ENCODE measurements at places on chromosomes 4 and X.

GRCh38 chrX:318739-319578 is at the start of gene GTPBP6:
Gene GTPBP6 (minus strand): TSS chrX:318796. CDS start chrX:318787, 9 bp downstream.
- DNase-seq = no peak

DNA sequence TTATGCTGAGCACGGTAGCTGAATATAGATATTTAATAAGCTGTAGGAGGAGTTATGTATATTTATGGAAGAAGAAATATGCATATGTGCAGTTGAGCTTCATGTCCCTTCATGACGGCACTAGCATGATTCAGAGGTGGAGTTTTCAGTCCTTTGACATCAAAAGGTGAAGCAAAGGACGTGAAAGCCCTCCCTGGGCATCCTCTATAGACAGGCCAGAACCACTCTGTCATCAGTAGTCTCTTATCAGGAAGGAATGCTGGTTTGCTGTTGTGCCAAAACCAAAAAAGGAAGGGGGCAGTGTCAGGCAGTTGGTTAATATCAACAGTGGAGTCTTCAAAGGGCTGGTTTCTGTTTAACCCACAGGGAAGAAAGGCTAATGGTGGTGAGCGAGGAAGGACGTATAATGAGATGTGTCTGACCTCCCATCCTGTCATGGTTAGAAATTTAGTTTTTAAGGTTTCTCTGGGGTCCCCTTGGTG is 23.5 kb upstream of the IL2 start:
- no peak for DNase-seq

- DNase-seq = peak; percentile 56
Measured at GRCh38 chr4:38964942-38965775, 67.0 kb downstream of the TMEM156 start.

GRCh38 chrX:146241902-146242301 is 424.3 kb downstream of the SLITRK2 start:
- DNase-seq = no peak

- DNase-seq = peak; percentile 32
Measured at GRCh38 chr4:21192367-21192766, 492.1 kb downstream of the PACRGL start.

DNA sequence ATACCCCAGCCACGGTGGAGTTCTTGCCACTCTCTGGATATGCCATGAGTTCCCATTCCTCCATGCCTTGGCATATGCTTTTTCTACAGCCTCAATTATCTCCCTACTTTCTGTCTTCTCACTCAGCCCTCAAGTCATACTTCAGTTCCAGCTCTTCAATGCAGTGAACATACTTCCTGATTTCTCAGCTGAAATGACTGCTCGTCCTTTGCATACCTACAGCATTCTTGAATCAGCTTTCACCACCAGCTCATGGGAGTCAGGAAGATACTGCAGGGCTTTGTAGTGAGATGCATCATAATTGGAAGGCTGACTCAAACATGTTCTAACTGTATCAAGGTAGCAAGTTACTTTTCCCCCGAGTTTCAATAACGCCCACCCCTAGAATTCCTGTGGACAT is 118.4 kb downstream of the APBB2 start:
- no peak for DNase-seq

GRCh38 chr4:5708449-5709206 is at the start of gene EVC2:
Gene EVC2 (minus strand): TSS chr4:5708559. CDS start chr4:5708513, 46 bp downstream.
- DNase-seq = peak; percentile 82

DNA sequence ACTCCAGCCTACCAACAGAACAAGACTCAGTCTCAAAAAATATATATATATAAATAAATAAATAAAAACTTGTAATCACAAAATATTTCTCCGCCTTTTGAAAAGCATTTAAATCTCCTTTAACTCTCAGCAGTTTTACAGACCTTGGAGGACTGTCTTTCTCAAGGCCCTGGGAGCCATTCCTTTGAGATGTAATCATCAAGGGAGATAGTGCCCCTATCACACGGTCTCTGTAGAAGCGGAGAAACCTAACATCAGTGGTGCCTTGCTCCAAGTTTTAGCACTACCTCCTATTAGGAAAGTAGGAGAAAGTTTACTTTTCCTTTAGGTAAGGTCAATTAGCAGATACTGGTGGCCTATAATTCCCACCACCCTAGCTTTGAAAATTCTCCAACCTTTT is 58.5 kb downstream of the ANTXR2 start:
- no peak for DNase-seq

- DNase-seq = no peak
Measured at GRCh38 chr4:85591406-85592098, 116.6 kb downstream of the ARHGAP24 start.

DNA sequence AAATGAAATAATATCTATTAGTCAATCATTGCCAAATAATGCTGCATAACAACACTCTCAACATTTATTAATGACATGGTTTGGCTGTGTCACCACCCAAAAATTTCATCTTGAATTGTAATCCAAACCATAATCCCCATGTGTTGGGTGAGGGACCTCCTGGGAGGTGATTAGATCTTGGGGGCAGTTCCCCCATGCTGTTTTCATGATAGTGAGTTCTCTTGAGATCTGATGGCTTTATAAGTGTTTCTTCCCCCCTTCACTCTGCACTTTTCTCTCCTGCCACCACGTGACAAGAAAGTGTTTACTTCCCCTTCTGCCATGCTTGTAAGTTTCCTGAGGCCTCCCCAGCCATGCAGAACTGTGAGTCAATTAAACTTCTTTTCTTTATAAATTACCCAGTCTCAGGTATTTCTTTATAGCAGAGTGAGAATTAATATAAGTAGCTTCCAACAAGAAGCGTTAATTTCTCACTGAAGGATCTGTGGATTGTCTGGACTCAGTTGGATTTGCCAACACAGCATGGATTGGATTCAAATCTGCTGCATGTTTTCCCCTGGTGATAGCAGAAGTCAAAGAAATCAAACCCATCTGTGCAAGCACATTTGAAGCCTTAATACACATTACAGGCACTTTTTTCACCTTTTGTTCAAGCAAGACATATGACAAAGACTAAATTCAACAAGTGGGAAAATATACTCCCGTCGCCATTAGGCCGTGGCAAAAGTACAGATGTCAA is 216.6 kb downstream of the PDGFC start:
- DNase-seq = no peak

Measured in DMS53 (cell line).